SJCRH30 (cell line): ENCODE measurements at places on chromosomes 7 and 10. TPM values are rescaled to one million over a fixed set of nuclear protein-coding genes. Genes with fewer than 3 reads are reported as not detected.

GRCh38 chr10:123517426-123517825, 148.7 kb upstream of the GPR26 start:
- H3K4me1 ChIP-seq = no peaks in the 10 kb centered on the region
- H3K27me3 ChIP-seq = no peaks in the 10 kb centered on the region
- no peak overlapping the region for H3K4me3 ChIP-seq
- H3K27ac ChIP-seq = no peak overlapping the region

GRCh38 chr10:77873536-77874380, 52.8 kb downstream of the DLG5 start:
- no peak overlapping the region for H3K27ac ChIP-seq
- no peaks in the 10 kb centered on the region for H3K36me3 ChIP-seq
- H3K4me3 ChIP-seq = no peak overlapping the region
- H3K27me3 ChIP-seq = no peaks in the 10 kb centered on the region

GRCh38 chr7:154868921-154869320, 134.0 kb downstream of the PAXIP1 start:
- H3K27me3 ChIP-seq = peaks cover 21% of the 10 kb centered on the region
- DNase-seq = no peak
- no peak overlapping the region for H3K4me3 ChIP-seq
- H3K36me3 ChIP-seq = no peaks in the 10 kb centered on the region
- no peak overlapping the region for H3K27ac ChIP-seq
- no peaks in the 10 kb centered on the region for H3K4me1 ChIP-seq

DNA sequence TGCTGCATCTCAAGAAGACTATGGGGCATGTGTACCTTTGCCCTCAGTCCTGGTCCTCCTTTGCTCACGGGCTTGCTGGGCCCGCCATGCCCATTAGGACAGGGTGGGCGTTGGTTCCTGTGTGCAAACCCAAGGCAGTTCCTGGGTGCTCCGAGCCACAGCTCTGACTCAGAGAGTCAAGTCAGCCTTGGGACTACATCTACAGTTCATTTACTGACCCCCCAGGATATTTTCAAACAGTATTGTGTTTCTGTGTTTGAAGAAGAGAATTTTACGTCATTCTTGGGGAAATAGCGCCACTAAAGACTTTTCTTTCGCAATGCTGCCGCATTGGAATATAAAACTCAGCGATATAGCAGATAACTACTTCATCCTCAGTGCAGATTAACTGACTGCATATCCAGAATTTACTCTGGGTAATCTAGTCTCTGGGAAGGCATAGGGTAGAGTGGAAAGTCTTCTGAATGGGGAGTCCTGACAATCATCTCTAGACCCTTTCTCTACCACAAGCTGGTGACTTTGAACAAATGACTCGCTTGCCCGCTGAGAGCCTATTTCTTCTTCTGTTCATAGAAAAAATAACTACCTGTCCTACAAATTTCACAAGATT, 638.9 kb upstream of the FZD8 start:
- 0 out of 2 replicates have a peak overlapping the region, but pooled peaks have one; percentile 1 for H3K4me3 ChIP-seq
- no peaks in the 10 kb centered on the region for H3K36me3 ChIP-seq
- peak; percentile 49 for DNase-seq
- H3K4me1 ChIP-seq = peaks cover 36% of the 10 kb centered on the region

GRCh38 chr7:17097668-17098297, 200.7 kb upstream of the AHR start:
- no peak overlapping the region for H3K27ac ChIP-seq
- no peaks in the 10 kb centered on the region for H3K27me3 ChIP-seq
- no peak for DNase-seq
- H3K36me3 ChIP-seq = no peaks in the 10 kb centered on the region
- no peak overlapping the region for H3K4me3 ChIP-seq

DNA sequence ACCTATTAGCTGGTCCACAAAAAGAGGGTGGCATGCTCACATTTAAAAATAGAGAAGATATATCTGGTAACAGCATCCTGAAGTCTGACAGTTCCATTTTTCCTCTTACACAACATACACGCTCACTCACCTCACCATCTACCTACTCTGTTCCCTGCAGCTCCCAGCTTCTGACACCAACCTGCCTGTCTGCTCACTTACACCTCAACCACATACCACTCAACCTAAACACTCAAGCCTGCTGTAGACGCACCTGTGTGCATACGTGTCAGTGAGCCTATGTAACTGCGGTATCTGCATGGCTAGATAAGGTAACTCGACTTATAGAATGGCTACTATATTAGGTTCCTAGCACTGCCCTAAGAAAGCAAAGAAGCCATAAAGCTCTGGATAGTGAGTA, 174.9 kb downstream of the DGKI start:
- DNase-seq = no peak
- H3K27ac ChIP-seq = no peak overlapping the region
- no peak overlapping the region for H3K4me3 ChIP-seq
- H3K4me1 ChIP-seq = peaks cover 11% of the 10 kb centered on the region
- H3K36me3 ChIP-seq = no peaks in the 10 kb centered on the region

Gene SORCS1
- 44.1 and 48.9 TPM in 2 replicates for total RNA-seq

DNA sequence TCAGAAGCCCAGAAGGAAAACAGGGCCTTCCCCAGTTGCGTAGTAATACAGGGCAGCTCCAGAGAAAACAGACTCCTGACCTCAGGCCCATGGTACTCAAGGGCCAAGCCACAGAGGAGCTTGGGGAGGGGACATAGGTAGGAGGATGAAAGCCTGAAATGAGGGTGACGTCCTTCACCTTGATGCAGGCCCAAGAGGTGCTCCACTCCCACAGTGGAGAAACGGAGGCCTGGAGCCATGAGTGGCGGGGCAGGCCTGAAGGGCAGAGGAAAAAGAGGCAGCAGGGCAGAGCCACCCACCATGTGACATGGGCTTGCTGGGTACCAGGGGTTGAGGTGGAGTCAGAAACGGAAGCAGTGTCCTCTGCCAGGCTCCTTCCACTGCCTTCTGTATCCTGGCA, 83.0 kb downstream of the C10orf105 start:
- no peak for DNase-seq
- no peak overlapping the region for H3K4me3 ChIP-seq
- peaks cover 16% of the 10 kb centered on the region; the same call in 1 of the 2 replicates for H3K4me1 ChIP-seq
- H3K36me3 ChIP-seq = no peaks in the 10 kb centered on the region

Gene NKX2-3
- total RNA-seq = not detected in 2 replicates

GRCh38 chr10:24951201-24952142, 934 bp downstream of the PRTFDC1 start:
- H3K4me3 ChIP-seq = no peak overlapping the region
- H3K27ac ChIP-seq = no peak overlapping the region
- H3K36me3 ChIP-seq = no peaks in the 10 kb centered on the region
- H3K27me3 ChIP-seq = no peaks in the 10 kb centered on the region

- no peaks in the 10 kb centered on the region for H3K36me3 ChIP-seq
- no peak for DNase-seq
- H3K4me3 ChIP-seq = no peak overlapping the region
Observed at GRCh38 chr10:113977174-113977573, 66.5 kb upstream of the ADRB1 start.

DNA sequence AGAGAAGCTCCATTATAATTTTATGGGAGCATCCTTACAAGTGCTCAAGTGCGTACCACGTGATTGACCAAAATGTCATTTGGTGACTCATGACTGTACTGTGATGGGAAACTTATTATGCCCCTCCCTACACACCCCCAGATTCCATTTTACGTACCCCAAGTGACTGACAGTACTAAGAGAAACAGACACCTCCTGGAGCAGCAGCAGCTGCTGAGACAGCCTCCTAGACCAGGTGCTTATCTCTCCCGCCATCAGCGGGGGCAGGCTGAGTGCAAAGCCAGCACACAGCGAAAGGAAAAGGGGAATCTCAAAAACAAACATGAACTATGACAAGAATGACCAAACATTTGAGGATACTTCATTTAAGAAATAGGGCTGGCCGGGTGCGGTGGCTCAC, 4.2 kb upstream of the ADAM12 start:
- peak; percentile 65 for DNase-seq
- no peaks in the 10 kb centered on the region for H3K27me3 ChIP-seq
- H3K27ac ChIP-seq = peak overlapping the region; percentile 37
- peaks cover 16% of the 10 kb centered on the region for H3K4me1 ChIP-seq

Gene ERVW-1
- 66.6 and 78.1 TPM in 2 replicates for total RNA-seq

GRCh38 chr10:10020945-10021344, 996.7 kb upstream of the CELF2 start:
- H3K27me3 ChIP-seq = no peaks in the 10 kb centered on the region
- no peak overlapping the region for H3K4me3 ChIP-seq
- peak; percentile 11 for DNase-seq
- H3K4me1 ChIP-seq = no peaks in the 10 kb centered on the region
